AG04449 (cell line): ENCODE measurements at places on chromosomes 2 and 18.
A peak's percentile ranks its signal among the peaks of the same experiment; 100 is the strongest.

DNA sequence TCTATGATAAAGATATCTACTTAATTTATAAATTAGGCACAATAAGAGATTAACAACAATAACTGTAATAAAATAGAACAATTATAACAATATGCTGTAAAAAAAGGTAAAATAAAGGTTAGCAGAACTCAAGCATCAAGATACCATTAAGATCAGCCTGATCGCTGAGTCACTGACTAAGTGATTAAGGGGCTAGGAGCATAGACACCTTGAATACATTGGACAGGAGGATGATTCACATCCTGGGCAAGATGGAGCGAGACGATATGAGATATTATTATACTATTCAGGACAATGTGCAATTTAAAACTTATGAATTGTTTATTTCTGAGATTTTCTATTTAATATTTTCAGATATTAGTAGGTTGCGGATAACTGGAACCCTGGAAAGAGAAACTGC is 1277.8 kb upstream of the ZEB2 start:
- DNase-seq, result no peak

DNA sequence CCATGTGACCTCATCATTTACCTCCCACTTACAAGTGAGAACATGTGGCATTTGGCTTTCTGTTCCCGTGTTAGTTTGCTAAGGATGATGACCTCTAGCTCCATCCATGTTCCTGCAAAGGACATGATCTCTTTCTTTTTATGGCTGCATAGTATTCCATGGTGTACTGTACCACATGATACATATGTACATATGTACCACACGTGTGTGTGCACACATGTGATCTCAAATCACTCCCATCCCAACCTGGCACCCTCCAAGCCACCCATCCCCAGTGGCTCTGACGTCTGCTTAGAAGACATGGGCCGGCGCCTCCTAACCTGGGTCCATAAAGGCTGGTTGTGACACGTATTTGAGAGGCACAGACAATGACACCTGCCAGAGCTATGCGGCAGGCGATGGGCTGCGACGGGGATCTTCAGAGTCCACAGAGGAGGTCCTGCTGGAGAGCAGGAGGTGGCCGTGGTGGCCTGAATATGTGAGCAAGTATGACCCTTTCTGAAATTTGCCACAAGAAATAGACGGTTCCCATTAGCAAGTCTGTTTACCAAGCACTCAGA is 8.8 kb upstream of the SALL3 start:
- DNase-seq, result no peak

DNA sequence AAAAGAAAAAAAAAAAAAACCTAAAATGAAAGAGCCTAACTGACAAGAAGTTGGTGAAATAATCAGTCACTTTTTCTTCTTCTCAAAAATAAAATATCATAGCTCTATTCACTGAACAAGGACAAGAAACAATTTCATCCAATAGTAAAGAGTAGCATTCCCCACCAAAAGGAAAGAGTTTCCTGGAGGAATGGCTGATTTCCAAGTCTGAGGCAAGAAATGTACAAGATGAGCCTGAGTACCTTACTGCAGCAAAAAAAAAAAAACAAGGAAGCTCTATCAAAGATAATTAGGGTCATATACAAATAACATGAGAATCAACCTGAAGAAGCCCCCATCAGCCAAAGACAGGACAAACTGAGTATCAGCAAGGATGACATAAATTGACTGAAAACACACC is 11.5 kb downstream of the ROCK1 start:
- no peak for DNase-seq

GRCh38 chr2:55837073-55837472 is 86.5 kb downstream of the EFEMP1 start:
- no peak for DNase-seq

DNA sequence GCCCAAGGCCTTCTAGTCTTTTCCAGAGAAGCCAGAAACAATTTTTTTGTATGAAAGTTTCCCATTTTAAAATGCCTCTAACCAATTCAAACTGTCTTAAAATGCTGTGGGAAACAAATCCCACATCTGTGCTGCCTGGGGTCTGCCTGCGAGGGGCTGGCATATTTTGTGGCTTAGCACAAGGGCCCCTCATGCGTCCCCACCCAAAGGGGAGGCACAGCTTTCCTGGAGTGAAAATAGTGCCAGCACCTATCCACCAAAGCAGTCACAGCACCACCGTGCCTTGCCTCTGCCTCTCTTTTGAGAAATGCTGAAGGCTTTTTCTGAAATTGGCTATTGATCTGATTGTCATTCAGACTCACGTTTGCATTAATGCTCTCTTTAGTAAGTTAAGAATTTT is 22.2 kb upstream of the GNAL start:
- no peak for DNase-seq

GRCh38 chr2:44230378-44230777 is 44.9 kb upstream of the SLC3A1 start:
- DNase-seq, result no peak

DNA sequence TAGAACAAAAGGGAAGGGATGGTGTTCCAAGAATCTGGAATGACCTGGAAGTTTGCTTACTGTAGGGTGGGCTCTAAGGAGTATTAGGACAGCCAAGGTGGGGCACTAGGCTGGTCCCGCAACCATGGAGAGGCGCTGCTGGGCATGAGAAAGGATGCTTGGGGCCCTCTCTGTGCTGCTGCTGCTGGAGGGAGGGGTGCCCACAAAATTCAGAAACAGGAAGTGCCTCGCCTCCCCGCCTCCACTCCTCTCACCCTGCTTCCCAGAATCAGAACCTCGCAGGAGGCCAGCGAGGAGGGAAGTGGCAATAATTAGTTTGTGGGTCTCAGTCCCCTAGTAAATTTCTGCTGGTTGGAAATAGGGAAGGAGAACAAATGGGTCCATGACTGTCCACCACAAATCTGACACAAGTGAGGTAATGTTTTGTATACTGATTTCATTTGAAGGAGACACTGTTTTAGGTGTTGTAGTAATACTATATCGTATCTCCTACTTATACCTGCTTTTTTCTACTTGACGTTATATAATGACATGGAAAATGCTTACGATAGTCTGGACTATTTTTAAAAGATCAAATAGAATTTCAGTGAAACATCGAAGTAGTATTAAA is 7.9 kb upstream of the PDCL3 start:
- no peak for DNase-seq

DNA sequence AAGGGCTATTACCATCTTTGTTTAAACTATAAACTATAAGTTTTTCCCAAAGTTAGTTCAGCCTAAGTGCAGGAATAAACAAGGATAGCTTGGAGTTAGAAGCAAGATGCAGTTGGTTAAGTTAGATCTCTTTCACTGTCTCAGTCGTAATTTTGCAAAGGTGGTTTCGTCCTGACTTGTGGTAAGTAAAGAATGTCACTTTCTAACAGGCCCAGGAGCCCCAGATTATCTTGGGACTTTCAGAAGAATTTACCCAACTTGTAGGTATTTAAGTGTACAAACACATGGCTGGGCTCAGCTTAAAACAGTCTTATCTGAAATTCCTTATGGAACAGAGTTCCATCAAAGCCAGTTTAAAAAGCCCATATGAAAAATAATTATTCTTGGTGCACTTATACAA is 18.3 kb upstream of the FAM98A start:
- no peak for DNase-seq

GRCh38 chr2:146523196-146523595 is 1321.6 kb upstream of the ACVR2A start:
- no peak for DNase-seq

DNA sequence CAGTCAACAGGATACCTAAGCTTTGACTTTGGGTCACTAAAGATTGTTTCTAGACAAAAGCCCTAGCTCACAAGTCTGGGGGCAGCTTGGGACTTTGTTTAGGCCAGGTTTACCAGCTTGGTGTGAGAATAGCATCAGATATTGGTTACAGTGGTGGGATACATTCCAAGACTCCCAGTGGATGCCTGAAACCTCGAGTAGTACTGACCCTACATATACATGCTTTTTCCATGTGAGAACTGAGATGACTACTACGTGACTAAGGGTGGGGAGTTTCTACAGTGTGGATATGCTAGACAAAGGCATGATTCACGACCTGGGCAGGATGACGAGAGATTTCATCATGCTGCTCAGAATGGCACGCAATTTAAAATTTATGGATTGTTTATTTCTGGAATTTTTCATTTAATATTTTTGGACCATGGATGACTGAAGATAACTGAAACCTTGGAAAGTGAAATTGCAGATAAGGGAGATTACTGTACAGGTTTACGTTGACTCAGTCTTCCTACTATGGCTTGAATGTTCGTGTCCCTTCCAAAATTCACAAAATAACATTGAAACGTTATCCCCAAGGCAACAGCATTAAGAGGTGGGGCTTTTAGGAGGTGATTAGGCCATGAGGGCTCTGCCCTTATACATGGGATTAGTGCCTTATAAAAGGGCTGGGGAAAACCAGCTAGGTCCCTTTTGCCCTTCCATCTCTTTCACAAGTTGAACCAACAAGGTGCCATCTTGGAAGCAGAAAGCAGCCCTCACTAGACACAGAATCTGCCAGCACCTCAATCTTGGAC is 50.2 kb upstream of the CTAGE1 start:
- peak; percentile 92 for DNase-seq

DNA sequence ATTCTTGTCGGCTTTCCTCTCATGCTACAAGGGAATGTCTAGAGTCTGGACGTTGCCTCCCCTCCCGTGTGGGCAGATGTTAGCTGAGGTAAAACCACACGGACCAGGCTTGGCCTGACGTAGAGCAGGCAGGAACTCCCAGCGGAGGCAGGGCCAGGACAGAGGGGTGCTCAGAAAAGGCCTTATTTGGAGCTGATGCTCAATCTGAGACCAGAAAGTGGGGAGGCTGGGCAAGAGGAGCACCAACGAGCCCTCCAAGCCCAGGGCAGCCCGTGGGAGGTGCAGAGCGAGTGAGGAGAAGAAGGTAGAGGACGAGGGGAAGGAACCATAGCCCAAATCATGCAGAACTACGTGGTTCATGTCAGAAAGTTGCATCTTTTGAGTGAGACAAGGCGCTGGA is 9.0 kb downstream of the TEX51 start:
- no peak for DNase-seq

DNA sequence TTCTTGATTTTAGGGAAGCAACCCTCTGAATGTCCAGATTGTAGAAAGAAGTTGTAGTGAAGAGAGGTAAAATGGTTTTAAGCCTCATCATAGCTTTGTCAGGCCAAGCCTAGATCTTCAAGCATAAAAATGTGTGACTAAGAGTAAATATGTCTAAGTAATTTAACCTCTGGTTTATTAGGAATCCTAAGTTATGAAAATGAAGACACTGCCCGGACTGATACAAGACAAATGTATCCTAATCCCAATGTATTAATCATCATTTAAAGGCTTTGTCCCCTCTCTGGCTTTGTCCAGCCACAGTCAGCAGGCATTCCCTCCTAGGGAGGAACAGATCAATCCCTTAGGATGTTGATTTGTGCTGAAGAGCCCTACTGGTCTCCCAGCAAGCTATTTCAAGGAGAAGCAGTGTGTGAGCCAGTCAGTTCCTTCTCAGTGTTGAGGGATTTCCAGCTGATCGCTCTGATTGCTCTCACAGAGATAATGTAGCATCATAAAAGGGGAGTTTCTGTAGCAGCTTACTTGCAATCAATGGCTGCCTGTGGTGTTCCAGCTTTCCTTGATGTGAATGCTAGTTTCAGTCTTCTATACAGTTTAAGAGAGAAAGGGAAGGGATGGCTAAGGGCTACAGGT is 796.1 kb downstream of the EPHA4 start:
- no peak for DNase-seq
